NCI-H1694 (cell line): ENCODE measurements at places on chromosomes 16 and 17.
A peak's percentile ranks its signal among the peaks of the same experiment; 100 is the strongest.

DNA sequence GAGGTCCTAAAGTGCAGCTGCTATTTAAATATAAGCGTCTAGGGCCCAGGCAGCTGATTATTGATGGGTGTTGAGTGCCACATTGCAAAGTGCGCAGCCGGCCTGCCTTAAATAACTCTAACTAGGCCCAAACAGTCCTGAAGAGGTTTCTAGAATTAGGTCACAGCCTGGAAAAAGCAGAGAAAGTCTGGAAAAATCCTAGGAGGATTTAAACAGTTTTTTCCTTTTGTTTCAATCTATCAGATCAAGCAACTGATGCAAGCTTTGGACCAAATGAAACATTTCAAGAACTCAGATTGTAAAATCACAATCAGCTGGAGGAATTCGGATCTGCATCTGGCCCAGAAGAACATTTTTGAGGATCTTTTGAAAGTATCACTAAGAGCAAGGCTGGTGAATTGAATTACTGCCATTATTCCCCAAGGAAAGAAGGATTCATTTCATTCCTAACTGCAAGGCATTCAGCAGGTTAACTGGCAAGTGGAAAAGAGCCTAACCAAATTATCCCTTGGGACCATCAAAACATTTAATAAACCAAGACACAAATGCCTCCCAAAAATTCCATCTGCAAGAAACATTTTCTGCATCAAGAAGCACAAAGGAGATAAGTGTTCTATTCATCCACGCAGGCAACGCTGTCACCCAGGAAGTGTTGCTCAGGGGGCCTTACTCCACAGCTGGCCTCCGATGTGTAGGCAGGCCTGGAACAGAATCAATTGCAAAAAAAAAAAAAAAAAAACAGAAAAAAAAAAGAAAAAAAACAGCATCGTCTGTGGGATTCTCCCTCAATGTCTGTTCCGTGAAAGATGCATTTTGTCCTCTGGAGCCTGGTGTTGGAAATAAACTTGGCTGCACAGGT lies 46.1 kb downstream of the IRX3 start:
- no peak for DNase-seq

GRCh38 chr17:81578561-81579225 lies 26.5 kb upstream of the FAAP100 start:
- DNase-seq, result no peak

- DNase-seq, result no peak
These were observed 212.0 kb downstream of the GRIN2A start for GRCh38 chr16:9970244-9970643.

GRCh38 chr17:68961214-68961882 lies 6.2 kb upstream of the ABCA8 start:
- peak; percentile 97 for DNase-seq

GRCh38 chr17:19771971-19772630 lies 24.0 kb upstream of the ALDH3A1 start:
- no peak for DNase-seq

DNA sequence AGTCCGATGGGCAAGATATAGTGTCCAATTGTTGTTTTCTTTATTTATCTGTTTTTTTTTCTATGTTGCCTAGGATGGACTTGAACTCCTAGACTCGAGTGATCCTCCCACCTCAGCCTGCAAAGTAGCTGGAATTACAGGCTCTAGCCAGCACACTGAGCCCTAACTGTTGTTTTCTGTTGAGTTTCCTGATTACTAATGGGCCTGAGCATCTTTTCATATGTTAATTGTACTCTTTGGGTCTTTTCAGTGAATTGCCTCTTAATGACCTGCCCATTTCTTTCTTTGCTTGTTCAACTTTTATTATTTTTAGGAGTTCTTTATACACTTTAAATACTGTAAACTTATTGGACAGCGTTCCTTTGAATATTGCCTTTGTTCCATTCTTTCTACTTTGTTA lies 213.0 kb downstream of the HS3ST3B1 start:
- DNase-seq, result no peak

DNA sequence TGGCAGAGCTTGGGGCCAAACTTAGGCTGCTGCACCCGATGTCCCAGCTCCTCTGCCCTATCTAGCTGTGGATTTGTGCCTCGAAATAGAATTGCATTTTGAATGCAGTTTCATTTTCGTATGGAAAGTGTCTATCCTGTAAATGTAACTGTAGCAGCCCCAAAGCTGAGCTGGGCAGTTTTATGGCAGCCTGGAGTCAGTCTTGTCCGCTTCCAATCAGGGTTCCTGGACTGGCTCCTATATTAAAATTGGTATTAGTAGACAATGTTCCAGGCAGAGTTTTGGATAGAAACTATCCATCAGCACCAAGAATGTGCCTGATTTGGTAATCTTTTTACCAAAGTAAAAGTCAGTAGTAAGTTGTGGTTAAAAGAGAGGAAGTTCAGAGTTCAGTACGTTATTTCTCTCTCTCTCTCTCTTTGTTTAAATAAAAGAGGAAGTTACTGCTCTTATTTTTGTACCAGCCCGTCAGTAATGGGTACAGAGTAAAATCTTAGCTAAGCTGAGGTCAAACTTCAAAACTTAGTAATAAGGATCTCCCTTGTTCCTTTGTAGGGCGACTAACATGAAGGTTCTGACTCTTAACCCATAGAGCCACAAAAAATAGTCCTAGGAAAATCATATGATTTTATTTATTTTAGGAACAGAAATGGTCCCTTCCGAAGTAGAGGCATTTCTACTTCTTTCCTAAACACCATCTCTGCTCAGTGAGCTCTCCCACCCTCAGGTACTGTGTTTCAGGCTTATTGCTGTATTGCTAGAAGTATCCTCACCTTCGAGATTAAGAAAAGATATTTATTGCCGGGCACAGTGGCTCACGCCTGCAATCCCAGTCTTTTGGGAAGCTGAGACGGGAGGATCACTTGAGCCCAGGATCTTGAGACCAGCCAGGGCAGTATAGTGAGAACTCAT lies 28.0 kb downstream of the PRKCB start:
- DNase-seq, result no peak

- no peak for DNase-seq
These were observed 3.9 kb downstream of the USP10 start for GRCh38 chr16:84703681-84704080.

- no peak for DNase-seq
These were observed 33.5 kb upstream of the EMP2 start for GRCh38 chr16:10613785-10614485.
